ENCODE measurements at places on chromosomes 6 and 20.

- DNase-seq: peak; percentile 53
Measured at GRCh38 chr20:24872291-24873024, 76.6 kb upstream of the CST7 start.

GRCh38 chr6:136552054-136552453 lies 1.8 kb upstream of the MAP7 start:
- no peak for DNase-seq

GRCh38 chr6:116773886-116774285 lies 8.4 kb upstream of the FAM162B start:
- DNase-seq: no peak

DNA sequence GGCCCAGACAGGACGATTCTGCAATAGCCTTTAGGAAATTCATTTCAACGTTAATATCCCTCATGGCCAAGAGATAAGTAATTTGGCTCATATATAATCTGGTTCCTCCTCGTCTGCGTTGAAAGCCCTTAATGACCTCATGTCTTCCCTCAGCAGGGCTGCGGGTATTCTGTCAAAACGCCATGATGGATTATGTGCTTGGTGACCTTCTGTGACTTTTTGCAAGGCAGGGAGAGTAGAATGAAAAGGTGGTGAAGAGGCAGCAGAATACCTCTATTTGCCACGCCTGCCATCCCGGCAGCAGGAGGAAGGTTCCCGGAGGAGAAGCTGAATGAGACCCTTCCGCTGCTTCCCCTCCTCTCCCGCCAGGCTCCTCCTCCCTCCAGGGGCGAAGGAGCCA lies 41.1 kb upstream of the SPACA1 start:
- no peak for DNase-seq

DNA sequence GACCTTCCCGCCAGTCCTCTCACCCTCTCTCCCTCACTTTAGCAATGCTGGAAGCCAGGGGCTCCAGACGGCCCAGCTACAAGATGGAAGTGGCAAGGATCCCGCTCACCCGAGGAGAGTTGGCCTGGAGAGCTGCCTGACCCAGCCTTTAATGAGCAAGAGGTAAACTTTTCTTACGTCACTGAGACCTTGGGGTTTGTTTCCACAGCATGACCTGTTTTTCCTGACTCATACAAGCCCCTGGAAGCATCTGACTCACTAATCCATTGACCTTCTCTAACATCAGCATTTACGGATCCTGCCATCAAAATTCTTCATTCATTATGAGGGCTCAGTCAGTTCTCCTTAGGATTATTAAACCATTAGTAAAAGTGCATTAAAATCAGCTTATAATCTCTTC lies 120.4 kb downstream of the MYLK4 start:
- no peak for DNase-seq

- DNase-seq: no peak
Measured at GRCh38 chr6:121321282-121321681, 13.0 kb downstream of the TBC1D32 start.

DNA sequence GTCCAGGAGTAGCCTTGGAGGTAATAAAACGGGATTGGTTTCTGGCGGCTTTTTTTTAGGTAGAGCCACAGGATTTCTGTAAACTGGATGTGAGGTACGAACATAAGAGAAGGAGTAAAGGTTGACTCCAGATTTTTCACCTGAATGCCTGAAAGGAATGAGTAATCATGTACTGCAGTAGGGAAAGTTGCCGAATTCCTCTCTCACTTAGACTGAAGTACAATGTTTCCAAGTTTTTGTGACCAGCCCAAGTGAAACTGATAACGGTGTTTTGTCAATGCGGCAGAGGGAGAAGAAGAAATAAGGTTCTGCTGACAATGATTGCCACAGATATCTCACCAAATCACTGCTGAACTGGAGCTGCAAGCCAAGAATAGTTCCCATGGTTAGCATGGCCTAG lies 75.0 kb downstream of the VTA1 start:
- no peak for DNase-seq

DNA sequence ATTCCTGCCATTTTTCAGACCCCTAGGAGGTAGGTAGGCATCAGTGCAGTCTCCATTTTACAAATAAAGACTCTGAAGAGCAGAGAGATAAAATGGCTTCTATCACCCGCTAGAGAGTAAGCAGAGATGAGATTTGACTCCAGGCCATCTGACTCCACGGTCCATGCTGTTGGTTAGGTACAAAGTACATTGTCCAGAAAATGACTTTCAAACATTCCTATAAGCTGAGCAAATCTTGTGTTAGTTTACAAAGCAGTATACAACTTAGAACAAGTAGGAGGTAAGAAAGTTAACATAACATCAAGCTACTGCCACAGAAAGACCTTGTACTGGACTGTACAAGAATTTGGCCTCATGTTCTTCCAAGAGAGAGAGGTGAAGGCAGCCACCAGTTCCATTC lies 14.9 kb downstream of the BTN1A1 start:
- DNase-seq: no peak

DNA sequence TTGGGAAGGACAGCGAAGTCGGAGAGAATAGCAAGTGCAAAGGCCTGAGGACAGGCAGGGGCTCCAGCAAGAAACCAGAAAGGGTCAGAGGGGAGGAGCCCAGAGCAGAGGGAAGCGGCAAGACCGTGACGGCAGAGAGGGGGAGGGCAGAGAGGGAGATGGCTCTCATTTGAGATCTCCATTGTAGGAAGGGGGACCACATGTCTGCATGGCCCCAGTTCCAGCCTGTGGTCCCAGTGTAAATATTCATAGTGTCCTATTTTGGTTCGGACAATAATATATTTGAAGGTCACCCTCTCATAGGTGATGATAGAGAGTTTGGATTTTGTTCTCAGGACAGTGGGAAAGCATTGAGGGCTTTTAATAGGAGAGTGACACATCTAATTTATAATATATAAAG lies 231.1 kb upstream of the RNF24 start:
- no peak for DNase-seq

GRCh38 chr20:59632541-59633113 lies 28.3 kb downstream of the PHACTR3 start:
- DNase-seq: no peak

- DNase-seq: no peak
Measured at GRCh38 chr6:46113370-46113769, 16.4 kb upstream of the ENPP4 start.

DNA sequence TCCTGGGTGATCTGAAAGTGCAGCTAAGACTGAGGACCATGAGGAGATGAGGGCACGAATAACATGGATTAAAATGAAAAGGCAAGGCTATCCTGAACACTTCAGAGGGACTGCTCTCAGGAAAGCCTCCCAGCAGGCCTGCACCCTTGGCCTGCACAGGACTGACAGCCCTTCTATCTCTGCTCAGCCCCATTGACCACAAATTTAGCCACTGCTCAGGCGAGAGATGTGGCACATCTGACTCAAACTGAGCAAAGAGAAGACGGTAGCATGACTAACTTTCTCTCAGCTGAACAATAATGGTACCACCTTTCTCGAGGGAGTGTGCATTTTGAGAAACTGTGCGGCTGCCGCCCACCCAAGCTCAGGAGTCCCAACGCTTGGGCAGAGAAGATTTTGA lies 257.5 kb downstream of the ADGB start:
- no peak for DNase-seq

- no peak for DNase-seq
Measured at GRCh38 chr20:41426086-41426830, 59.6 kb upstream of the EMILIN3 start.

- no peak for DNase-seq
Measured at GRCh38 chr20:32116079-32116521, 6.6 kb downstream of the TM9SF4 start.

GRCh38 chr20:34615477-34615876 lies 57.0 kb downstream of the MAP1LC3A start:
- DNase-seq: no peak

- DNase-seq: peak; percentile 88
Measured at GRCh38 chr20:39214828-39215227, 252.7 kb downstream of the DHX35 start.

GRCh38 chr20:63741676-63742380 lies 2.3 kb downstream of the SLC2A4RG start:
- DNase-seq: no peak

DNA sequence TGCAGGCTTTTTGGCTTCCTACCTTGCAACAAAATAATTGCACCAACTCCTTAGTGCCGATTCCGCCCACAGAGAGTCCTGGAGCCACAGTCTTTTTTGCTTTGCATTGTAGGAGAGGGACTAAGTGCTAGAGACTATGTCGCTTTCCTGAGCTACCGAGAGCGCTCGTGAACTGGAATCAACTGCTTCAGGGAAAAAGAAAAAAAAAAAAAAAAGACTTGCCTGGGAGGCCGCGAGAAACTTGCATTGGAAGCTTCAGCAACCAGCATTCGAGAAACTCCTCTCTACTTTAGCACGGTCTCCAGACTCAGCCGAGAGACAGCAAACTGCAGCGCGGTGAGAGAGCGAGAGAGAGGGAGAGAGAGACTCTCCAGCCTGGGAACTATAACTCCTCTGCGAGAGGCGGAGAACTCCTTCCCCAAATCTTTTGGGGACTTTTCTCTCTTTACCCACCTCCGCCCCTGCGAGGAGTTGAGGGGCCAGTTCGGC lies 420 bp downstream of the SOX4 start:
- DNase-seq: no peak

DNA sequence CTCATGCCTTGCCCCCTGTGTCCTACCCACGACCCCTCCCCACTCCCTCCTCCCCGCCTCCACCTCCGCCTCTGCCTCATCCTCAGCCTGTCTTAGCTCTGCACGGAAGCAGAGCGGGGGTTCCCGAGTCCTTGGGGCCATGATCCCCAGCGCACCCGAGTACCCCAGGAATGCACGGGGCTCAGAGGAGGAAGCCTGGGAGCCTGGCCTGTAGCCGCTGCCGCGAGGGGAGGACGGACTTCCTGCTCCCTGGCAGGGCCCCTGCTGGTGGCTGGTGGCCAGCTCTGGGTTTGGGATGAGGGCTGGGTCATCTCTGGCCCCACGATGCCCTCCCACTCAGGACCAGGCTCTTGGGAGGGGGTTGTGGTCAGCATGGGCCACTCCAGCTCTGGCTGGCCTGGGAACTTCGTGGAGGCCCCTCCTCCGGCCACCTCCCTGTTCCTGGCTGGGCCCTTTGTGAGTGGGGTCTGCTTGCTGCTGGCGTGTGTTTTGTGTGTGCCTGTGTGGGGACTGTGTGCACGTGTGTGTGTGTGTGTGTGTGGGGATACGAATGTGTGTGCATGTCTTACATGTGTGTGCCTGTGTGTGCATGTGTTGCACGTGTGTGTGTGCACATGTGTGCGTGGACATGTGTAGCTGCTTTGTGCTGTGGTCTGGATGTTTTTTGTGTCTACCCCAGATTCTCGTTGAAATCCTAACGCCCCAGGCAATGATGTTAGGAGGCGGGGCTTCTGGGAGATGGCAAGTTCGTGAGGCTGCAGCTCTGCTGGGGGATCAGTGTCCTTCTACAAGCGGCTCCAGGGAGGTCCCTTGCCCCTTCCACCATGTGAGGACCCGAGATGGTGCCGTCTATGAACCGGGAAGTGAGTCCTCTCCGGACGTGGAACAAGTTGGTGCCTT lies 1.3 kb upstream of the RBBP8NL start:
- no peak for DNase-seq

GRCh38 chr6:126204598-126204997 lies 135.3 kb upstream of the CENPW start:
- DNase-seq: no peak

- no peak for DNase-seq
Measured at GRCh38 chr6:14265049-14266021, 147.8 kb downstream of the CD83 start.

- no peak for DNase-seq
Measured at GRCh38 chr20:62884556-62884955, 22.9 kb upstream of the TCFL5 start.
